ENCODE measurements at places on chromosomes 12 and 14.

DNA sequence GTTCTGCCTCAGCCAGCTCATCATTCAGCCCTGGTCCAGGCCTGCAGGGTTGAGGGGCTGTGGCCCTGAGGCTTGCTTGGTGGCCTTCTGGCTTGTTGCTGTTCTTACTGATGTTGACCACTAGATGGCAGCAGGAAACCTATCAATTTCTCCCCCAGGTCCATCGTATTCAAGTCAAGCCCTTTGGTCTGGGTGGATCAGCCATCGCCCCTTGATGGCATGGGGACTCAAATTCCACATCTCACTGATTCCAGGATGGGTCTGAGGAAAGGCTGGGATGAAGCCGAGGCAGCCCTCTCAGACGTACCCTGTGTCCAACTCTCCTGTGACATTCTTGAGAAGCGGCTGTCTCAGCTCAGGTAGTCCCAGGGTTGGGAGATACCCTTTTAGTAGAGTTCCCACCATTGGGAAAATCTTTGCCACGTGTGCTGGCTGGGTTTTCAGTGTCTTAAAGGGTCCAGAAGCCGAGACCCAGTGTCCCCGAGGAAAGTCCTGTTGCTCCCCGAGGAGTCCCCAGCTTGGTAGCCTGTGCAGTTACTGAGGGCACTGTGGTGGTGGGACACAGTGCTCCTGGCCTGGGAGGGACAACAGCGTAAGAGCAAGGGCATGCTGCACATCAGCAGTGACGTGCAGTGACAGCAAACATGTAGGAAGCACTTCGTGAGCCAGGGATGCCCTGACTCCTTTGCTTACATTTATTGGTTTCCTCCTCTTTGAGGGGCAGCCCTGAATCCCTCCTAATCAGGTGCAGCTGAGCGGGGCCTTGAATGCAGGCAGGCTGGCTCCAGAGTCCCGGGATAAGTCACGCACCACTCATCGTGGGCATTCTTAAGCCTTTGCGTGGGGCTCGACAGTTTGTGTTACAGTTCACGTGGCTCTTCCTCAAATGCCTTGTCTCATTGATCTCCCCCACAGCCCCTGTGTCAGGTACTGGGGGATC, 58.6 kb downstream of the TSPAN9 start:
- peak; percentile 68 for DNase-seq

DNA sequence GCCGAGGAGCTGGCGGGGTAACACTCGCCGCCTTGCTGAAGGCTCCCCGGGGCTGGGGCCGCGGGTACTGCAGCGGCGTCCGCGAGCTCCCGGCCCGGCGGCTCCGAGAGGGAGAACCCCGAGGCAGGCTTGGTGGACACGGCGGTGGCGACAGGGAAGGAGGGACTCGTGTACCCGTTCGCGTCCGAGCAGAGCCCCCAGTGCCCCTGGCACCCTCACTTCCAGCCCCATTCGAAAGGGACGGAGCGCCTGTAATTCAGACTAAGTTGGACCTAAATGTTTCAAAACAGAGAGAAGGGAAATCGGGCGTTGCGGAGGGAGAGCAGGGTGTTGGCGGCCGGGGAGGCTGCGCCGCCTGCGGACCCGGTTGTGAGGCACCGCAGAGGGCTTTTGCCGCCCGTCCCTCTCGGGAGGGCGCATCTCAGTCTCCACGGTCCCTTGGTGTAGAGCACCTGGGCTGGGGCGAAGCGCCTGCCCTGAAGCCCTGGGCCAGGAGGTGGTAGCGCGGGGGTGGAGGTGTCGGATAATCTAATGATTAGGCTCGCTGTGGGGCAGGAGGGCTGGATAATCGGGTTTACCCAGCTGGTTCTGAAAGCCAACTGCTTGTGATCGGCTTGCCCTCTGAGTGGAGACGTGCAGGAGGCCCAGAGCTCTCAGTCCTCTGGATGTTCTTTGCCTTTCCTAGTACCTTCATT, 771 bp downstream of the DAAM1 start:
- no peak for DNase-seq

GRCh38 chr12:91264178-91264577, 81.6 kb upstream of the DCN start:
- DNase-seq = no peak

DNA sequence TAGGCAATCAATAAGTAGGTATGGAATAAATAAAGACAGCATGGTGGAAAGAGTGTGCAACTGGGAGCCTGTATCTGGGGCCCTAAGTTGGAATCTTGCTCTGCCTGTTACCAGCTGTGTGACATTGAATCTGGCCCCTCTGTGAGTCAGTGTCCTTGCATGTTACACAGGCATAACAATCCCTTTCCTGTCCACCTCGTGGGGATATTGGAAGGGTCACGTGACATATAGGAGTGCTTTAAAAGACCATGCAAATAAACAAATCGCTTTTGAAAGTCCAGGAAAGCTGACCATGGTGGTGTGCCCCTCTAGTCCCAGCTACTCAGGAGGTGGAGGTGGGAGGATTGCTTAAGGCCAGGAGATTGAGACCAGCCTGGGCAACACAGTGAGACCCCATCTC, 51.1 kb upstream of the VRK1 start:
- DNase-seq = no peak

GRCh38 chr12:4802841-4803240, 82.6 kb downstream of the GALNT8 start:
- DNase-seq = no peak

DNA sequence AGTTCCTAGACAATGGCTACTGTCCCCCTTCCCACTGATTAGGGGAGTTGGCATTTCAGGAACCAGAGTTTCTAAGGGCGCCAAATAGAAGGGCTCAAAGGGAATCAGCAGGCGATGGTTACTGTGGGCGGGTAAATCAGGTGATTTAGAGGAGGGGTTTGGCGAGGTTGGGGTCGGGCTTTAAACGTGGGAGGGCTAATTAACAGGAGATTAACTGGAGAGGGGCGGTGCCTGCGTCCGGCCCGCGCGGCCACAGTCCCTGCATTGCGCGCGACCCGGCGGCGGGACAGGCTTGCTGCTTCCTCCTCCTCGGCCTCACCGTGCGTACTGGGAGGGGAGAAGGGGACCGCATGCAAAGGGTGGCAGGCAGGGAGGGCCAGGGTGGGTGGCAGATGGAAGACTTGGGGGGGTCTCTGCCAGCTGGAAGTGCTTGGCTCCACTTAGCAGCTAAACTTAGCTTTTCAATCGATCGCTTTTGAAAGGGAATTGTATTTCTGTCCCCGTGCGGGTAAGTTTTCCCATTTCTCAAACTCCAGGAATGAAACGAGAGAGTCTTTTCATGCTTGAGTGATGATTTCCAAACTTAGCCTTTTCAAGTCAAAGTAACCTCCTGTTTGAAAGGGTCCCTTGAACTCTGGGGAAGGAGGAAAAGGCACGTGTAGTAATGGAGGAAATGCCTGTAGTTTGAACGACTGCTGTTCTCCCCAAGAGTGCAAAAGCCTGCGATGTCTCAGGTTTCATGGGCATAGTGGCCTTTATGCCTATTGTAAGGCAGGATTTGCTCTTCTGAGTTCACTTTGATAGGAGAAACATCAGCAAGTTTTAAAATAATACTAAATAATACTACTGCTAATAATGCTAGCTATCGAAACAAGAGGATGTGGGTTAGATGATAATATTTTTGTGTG, at the start of gene MGST1:
Gene MGST1, plus strand, starts transcription at position 255 of the 908 bp plus-strand sequence. CDS start 6,608 bp downstream, outside the sequence.
- peak; percentile 62 for DNase-seq

DNA sequence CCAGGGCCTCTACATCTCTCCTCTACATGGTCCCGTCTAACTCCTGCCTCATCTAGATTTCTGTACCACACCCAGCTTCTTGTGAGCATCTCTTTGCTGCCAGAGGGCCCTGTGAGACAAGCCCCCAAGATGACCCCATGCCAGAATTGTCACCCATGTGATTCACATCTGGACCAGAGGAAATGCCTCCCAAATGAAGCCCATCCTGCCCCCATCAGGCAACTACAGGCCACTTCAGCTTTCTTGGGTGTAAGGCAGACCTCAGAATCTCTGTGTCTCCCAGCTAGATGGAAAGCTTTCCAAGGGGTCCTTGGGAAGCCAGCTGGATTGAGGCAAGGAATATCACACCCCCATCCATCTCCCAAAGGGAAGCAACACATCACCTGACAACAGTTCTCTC, 9.3 kb upstream of the OAS3 start:
- DNase-seq = no peak

GRCh38 chr12:45518291-45519235, 210.9 kb upstream of the ARID2 start:
- no peak for DNase-seq

GRCh38 chr12:14993537-14994266, 20.9 kb downstream of the PDE6H start:
- DNase-seq = peak; percentile 38

- no peak for DNase-seq
Observed at GRCh38 chr12:50563434-50563787, 58.6 kb downstream of the DIP2B start.

DNA sequence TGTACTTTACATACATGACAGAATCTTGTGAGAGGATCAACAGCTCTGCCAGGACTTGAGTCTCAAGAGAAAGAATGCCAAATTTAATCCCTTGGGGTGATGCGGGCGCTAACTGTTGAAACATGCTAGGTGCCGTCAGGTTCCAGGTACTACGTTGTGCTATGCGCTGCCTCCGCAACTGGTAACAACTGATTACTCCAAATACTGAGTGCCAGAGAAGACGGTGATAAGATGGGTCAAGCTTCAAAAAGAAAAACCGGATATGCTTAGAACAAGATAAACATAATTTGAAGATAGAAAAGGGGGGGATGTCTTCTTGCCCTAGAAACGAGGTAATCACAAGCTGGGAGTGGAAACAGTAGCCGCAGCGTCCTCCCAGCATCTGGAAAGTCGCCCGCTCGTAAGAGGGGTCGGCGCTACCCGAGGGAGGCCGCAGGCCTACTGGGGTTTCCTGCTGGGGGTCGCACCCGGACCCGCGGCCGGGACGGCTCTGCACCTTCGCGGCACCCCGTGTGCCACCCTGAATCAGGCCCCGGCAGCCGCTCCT, 678 bp downstream of the ZBTB25 start:
- no peak for DNase-seq

GRCh38 chr12:49912345-49913255, 8.9 kb upstream of the FAIM2 start:
- DNase-seq = no peak

- no peak for DNase-seq
Observed at GRCh38 chr12:38163442-38163801, 153.2 kb upstream of the ALG10B start.

DNA sequence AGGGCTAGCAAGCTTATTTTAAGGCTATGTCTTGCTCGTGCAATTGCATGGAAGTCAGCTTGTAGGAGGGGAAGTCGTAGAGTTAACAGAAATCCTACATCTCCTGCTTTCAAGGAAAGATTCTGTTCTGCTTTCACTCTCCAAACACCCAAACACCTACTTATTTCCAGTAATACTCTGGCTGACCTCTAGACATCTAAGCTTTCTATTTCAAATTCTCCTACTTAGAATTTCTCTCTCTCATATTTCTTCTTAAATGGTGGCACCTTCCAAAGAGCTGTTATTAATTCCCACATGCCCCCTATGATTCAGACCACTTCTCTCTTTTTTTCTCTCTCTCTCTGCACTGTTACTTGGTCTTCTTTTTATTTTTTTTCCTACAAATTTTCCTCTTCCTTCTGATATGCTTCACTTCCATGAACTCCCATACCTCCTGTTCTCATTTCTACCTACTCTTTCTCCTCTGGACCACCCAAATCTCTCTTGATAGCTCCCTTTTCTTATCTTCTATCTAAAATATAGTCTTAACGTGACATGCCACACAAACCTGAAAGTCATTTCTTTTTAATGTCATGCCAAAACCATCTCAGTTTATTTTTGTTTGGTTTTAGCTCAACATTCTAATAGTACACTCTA, 90.8 kb downstream of the RPS6KA5 start:
- DNase-seq = no peak

DNA sequence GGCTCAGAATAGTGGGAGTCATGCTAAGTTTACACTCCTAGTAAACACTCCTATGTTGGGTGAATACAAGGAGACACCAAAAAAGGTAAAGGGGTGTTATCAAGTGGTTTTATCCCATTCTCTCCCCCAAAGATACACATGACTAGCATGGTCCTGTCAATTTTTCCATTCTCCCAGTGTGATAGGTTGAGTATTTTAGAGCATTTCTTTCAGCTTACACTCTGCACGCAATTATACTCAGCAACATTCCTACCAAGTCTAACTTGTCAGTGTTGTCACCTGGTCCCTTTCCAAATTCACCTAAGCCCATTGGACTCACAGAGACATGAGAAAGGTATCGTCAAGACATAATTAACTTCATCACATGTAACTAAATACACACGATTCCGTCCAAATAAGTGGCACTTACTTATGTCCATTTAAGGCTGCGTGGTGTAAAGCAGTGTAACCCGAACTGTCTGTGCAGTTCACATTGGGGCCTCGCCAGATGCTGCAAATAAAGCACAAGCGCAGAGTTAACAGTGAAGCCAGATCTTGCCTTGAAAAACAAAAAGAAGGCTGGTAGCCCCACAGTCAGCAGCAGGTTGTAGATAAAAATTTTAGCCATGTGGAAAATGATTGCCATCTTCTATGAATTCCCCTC, 159.7 kb downstream of the ANKS1B start:
- no peak for DNase-seq

DNA sequence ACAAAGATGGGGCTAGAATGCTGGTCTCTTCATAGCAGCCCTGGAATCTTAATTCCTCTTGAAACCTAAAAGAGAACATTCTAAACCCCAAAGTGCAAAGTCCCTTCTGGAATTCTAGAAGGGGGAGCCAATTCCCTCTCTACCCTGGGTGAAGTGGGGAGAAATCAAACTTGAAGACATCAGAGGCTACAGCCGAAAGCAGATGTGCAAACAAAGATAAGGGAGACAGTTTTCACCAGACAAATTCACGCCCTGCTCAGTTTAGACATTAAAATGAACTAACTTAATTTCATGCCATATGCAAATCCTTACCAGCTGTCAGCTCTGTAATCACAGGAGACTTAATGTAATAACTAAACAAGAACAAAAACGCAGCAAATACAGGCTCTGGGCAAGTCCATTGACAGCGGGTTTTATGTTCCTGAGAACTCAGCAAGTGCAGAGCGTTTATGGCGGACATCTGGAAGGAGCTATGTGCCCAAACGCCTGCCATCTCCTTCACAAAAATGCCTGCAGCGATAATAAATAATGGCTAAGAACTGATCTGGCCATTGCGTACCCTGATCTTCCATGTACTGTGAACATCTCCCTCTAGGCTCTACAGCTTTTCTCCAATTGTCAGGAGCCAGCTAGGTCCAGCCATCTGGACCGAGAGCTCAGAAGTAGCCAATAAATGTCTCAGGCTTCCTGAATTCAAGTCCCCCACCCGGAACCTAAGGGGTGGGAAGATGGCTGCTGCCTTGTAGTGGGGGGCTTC, 19.1 kb upstream of the FICD start:
- DNase-seq = no peak

- DNase-seq = no peak
Observed at GRCh38 chr12:112944024-112944690, 5.9 kb downstream of the OAS3 start.

GRCh38 chr12:75960954-75961661, 70.5 kb downstream of the PHLDA1 start:
- no peak for DNase-seq

DNA sequence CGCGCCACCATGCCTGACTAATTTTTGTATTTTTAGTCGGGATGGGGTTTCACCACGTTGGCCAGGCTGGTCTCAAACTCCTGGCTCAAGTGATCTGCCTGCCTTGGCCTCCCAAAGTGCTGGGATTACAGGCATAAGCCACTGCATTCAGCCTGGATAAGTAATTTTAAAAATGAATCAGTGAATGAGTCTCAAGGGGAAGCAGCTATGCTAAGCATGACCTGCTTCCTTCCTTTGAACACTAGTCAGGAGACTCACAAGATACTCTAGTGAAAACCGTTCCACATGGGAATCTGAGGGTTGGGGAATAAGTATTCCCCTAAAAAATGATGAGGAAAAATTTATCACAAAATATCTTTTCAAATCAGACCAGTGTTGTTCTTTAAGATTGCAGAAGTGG, 10.7 kb upstream of the FAM234B start:
- peak; percentile 57 for DNase-seq

GRCh38 chr14:42028607-42029006, 421.9 kb downstream of the LRFN5 start:
- DNase-seq = no peak

Measured in fibroblast of skin of right biceps (primary cell).